Activated T-cell treated with anti-CD3 and anti-CD28 coated beads for 1 hour (primary cell): ENCODE measurements at places on chromosomes 3 and 15.

DNA sequence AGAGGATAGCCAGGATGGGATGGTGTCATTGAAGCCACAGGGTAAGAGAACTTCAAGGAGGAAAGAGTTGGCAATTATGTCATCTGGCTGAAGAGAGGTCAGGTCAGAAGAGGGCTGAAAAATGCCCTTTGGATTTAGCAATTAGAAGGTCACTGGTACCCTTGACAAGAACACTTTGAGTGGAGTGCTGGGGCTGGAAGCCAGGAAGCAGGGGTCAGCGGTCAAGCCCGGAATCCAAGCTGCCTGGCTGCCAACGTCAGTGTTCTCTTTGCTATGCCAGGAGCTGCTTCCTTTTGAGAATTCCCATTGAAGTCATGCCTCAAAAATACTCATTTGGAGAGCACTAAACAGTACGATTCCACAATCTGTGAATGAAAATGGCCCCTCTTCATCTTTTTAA is 386.5 kb downstream of the SHQ1 start:
- no peak for DNase-seq

GRCh38 chr3:129462361-129462968 is 22.4 kb downstream of the IFT122 start:
- DNase-seq: no peak

DNA sequence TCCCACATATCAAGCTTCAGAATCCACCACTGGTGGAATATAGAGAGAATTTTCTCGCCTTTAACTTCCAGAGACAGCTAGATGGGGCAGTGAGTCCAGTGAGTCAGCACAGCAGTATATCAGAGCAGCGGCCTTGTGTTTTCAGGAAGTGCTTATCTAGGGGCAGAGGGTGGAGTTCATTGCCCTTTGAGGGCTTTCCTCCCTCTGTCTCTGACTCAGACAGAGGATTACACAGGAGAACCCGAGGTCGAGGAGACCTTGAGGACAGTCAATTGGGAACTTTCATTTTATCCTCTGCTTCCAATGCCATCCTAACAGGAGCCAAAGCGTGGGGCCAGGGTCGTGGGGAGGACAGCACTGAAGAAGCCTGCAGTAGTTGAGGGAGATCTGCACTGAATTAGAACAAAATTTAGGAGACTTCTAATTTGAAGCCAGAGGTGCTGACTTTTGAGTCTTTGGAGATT is 109.6 kb upstream of the UMPS start:
- DNase-seq: peak; percentile 14

- no peak for DNase-seq
These were observed 9.2 kb upstream of the STT3B start for GRCh38 chr3:31523543-31523942.

DNA sequence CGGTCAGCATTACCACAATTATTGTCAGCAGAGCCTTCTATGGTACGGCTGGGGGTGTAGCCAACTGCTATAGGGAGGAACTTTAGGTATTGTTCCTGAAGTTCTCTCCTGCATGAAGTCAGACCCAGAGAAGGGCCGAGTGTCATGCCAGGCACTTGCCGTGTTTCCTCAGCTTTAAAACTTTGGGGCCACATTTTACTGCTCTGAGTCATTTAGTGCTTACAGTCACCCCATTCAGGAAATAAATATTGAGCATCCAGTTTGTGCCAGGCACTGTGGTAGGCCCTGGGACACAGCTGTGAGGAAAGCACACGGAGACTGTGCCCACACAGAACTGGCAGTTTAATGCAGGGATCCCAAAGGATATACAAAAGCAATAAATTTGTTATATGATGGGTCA is 54.5 kb upstream of the APEH start:
- DNase-seq: no peak

GRCh38 chr3:69441040-69441439 is 55.2 kb upstream of the FRMD4B start:
- DNase-seq: no peak

GRCh38 chr3:14295037-14295436 is 107.4 kb upstream of the SLC6A6 start:
- DNase-seq: no peak
